Sigmoid colon (tissue), 7 donors: ENCODE measurements at places on chromosomes 6 and 20. TPM values are rescaled to one million over a fixed set of nuclear protein-coding genes. Genes with fewer than 3 reads are reported as not detected.
A peak's percentile ranks its signal among the peaks of the same experiment; 100 is the strongest.

The CCHCR1 gene
- 11.8 TPM for total RNA-seq

The PBOV1 gene
- total RNA-seq = not detected

The CPNE5 gene
- 1.9 TPM for total RNA-seq

The PDYN gene
- total RNA-seq = not detected

The SLC17A2 gene
- total RNA-seq = not detected

The SAMD5 gene
- total RNA-seq = 0.68 TPM

The FANCE gene
- total RNA-seq = 3.6 TPM

The BNIP5 gene
- total RNA-seq = not detected

The MUCL3 gene
- not detected for total RNA-seq

The SLC35F1 gene
- total RNA-seq = 8.9 TPM

The HRH3 gene
- total RNA-seq = not detected

The CTAGE9 gene
- not detected for total RNA-seq

The EDN3 gene
- 0.27 TPM for total RNA-seq

The SLC4A11 gene
- total RNA-seq = 0.36 TPM

The RAB32 gene
- total RNA-seq = 34.3 TPM

- H3K27ac ChIP-seq = no peak overlapping the region
- H3K36me3 ChIP-seq = no peaks in the 10 kb centered on the region
- DNase-seq = no peak
- no peaks in the 10 kb centered on the region for H3K4me1 ChIP-seq
- H3K27me3 ChIP-seq = no peaks in the 10 kb centered on the region
These were observed 59.2 kb upstream of the FNDC1 start for GRCh38 chr6:159110013-159110412.

- H3K4me3 ChIP-seq = no peak overlapping the region
- no peak overlapping the region for H3K27ac ChIP-seq
- no peaks in the 10 kb centered on the region for H3K27me3 ChIP-seq
- no peaks in the 10 kb centered on the region for H3K4me1 ChIP-seq
- H3K36me3 ChIP-seq = no peaks in the 10 kb centered on the region
These were observed 39.8 kb downstream of the BACH2 start for GRCh38 chr6:90256698-90257485.

DNA sequence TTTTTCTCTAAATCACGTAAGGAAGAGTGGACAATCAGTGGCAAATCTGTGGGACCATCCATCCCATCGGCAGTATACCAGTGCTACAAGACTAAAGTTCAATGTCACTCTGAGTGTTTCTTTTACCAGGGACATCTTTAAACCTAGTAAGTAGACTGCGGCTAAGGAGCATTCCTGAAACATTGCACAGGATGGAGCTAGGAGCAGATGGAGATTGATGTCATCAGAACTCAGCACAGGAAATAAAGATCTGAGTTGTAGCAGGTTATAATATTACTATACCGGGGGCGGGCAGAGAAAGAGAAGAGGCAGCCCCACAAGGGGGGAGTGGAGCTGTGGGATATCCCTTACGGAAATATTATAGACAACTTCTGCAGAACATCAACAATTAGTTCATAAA is 162.1 kb downstream of the MTFR2 start:
- no peaks in the 10 kb centered on the region for H3K4me1 ChIP-seq
- H3K4me3 ChIP-seq = no peak overlapping the region
- no peak overlapping the region for H3K27ac ChIP-seq
- DNase-seq = no peak
- no peaks in the 10 kb centered on the region for H3K27me3 ChIP-seq
- no peaks in the 10 kb centered on the region for H3K36me3 ChIP-seq

GRCh38 chr20:60038400-60039008 is 80.3 kb downstream of the CDH26 start:
- no peak overlapping the region for H3K27ac ChIP-seq
- H3K4me1 ChIP-seq = no peaks in the 10 kb centered on the region
- peaks cover 24% of the 10 kb centered on the region for H3K27me3 ChIP-seq
- no peak overlapping the region for H3K4me3 ChIP-seq
- H3K36me3 ChIP-seq = no peaks in the 10 kb centered on the region
- no peak for DNase-seq

- peaks cover 10% of the 10 kb centered on the region for H3K36me3 ChIP-seq
- no peaks in the 10 kb centered on the region for H3K27me3 ChIP-seq
- no peak for DNase-seq
- no peaks in the 10 kb centered on the region for H3K4me1 ChIP-seq
- H3K27ac ChIP-seq = peak overlapping the region; percentile 83
These were observed 38.5 kb downstream of the PLCG1 start for GRCh38 chr20:41175727-41176330.

DNA sequence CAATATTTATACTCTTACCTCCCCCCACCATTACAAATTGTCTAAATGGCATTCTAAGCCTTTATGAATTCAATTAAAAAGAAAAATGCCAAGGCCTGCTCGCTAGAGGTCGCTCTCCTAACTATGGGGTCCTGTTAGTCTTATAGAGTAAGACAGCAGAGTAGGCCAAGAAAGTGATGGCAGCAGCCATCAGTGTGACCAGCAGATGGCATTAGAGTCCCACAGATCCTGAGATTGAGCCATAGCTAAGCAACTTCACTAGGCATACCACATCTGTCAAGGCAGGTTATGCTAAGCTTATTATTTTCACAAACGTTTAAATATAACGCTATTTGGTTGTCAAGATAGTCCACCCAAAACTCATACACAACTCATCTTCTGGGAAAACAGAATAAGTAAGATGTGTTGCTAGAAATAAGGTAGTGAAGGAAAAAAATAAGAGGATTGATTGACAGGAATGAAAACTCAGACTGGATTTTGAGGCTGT is 57.6 kb upstream of the SCAF8 start:
- H3K4me1 ChIP-seq = no peaks in the 10 kb centered on the region
- no peaks in the 10 kb centered on the region for H3K27me3 ChIP-seq
- no peak overlapping the region for H3K4me3 ChIP-seq
- H3K36me3 ChIP-seq = no peaks in the 10 kb centered on the region
- no peak overlapping the region for H3K27ac ChIP-seq

DNA sequence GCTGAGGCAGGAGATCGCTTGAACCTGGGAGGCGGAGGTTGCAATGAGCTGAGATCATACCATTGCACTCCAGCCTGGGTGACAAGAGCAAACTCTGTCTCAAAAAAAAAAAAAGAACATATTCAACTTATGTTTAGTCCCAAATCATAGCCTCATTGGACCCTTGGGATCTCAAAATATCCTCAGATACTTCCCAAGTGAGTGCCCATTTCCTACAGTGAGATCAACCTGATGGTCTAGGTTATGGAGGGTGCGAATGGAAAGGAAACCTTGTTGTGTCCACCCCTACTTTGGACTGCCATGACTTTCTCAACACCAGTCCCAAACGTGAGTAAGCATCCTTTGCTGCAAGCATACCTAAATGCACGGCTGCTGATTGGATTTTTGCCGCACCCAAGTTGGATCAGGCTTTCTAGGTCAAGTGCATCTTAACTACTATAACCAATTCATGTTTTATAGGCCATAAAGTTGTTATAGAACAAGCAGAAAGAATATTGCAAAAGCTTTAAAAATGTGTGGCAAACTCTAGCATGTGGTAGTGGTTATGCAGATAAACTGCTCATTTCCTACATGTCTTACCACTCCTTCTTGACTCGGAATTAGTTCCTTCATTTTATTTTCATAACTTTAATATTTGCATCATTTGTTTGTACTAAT is 131.2 kb downstream of the PLEKHG1 start:
- H3K4me3 ChIP-seq = no peak overlapping the region
- H3K4me1 ChIP-seq = peaks cover 7% of the 10 kb centered on the region
- DNase-seq = no peak
- no peaks in the 10 kb centered on the region for H3K27me3 ChIP-seq
- H3K36me3 ChIP-seq = no peaks in the 10 kb centered on the region

DNA sequence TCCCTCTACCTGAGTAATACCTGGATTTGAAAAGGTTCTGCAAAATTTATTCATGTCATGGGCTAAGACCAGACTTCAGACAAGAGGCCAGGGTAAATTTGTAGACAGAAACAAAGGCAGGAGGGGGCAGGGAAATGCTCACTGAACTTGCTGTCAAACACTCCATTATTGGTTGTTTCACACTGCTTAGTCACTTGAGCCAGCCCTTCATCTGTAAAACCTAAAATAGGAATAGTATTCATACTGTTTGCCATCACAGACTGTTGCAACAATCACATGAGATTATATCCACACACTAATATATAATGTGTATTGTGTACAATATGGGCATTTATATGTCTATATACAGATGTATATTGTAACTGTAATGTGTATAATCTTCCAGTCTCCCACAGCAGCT is 6.5 kb upstream of the TINAG start:
- no peaks in the 10 kb centered on the region for H3K27me3 ChIP-seq
- no peak overlapping the region for H3K27ac ChIP-seq
- no peak overlapping the region for H3K4me3 ChIP-seq
- no peak for DNase-seq
- no peaks in the 10 kb centered on the region for H3K4me1 ChIP-seq

DNA sequence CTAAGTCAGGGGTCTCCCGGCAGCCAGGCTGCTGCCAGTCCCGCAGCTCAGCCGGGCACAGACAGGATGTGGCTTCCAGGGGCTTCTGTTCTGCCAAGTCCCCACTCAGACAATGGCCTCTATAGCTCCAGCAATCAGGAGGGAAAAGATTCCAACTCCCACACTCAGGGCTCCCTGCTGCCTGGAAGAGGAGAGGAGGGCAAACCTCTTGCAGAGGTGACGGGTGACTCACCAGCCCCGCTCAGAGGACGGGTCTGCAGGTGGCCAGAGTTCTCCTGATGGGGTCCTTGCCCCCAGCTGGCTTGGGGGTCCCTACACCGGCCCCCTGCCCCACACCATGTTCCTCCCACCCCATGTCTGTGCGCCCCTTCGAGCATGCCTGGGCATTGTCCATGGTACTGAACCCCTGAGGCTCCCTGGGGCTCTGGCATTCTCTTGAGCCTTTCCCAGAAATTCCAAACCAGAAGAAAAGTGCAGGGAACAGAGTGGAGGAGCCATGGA is 32.6 kb downstream of the NTSR1 start:
- H3K4me3 ChIP-seq = no peak overlapping the region
- peak; percentile 48 for DNase-seq
- H3K4me1 ChIP-seq = no peaks in the 10 kb centered on the region
- no peaks in the 10 kb centered on the region for H3K27me3 ChIP-seq

GRCh38 chr20:12203981-12204380 is 286.3 kb downstream of the BTBD3 start:
- H3K36me3 ChIP-seq = no peaks in the 10 kb centered on the region
- H3K4me1 ChIP-seq = no peaks in the 10 kb centered on the region
- DNase-seq = no peak
- H3K4me3 ChIP-seq = no peak overlapping the region
- H3K27me3 ChIP-seq = no peaks in the 10 kb centered on the region
- H3K27ac ChIP-seq = no peak overlapping the region

DNA sequence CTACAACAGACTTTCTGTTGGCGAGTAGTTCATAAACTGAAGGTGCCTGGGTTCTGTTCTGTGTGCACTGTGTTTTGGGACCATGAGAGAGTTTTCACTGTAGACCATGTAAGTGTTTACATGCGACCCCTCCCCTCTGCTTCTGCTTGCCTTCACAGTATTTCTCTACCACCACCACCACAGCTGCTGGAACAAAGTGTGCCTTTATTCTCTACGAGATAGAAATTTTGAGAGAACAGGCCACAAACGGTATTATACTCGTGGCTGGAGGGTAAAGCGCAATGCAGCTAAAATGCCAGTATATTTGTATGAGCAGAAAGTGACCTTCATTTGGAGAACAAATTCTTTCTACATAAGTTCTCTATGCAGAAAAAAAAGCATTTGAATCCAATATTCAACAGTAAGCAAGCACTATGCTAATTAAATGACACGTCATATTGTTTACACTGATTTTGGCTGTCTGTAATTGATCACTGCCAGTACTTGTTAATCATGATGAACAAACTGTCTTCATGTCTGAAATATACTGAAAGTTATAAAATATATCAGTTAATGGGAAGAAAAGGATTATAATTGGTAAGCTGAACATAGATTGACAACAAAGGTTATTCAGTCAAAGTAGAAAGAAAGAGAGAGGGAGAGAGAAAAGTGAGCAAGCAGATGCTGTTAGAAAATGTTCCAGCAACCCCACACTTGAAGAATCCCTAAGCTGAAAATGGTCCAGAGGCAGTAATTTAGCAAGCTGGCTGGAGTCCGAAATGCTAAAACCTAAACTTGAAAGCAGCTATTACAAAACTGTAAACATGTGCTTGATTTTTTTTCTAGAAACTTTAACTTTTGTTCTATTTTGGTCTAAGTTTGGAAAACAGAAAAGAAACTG is 8.8 kb downstream of the CLDN20 start:
- H3K36me3 ChIP-seq = no peaks in the 10 kb centered on the region
- no peak overlapping the region for H3K4me3 ChIP-seq
- peak overlapping the region; percentile 78 for H3K27ac ChIP-seq
- H3K4me1 ChIP-seq = peaks cover 50% of the 10 kb centered on the region
- no peak for DNase-seq

- no peaks in the 10 kb centered on the region for H3K4me1 ChIP-seq
- H3K4me3 ChIP-seq = no peak overlapping the region
- no peak for DNase-seq
- no peak overlapping the region for H3K27ac ChIP-seq
- H3K27me3 ChIP-seq = no peaks in the 10 kb centered on the region
- H3K36me3 ChIP-seq = no peaks in the 10 kb centered on the region
These were observed 29.7 kb upstream of the MDFI start for GRCh38 chr6:41608443-41609151.

GRCh38 chr6:73200247-73200646 is 25.0 kb downstream of the KHDC1L start:
- no peak for DNase-seq
- no peaks in the 10 kb centered on the region for H3K4me1 ChIP-seq
- H3K36me3 ChIP-seq = no peaks in the 10 kb centered on the region
- no peak overlapping the region for H3K4me3 ChIP-seq
- H3K27me3 ChIP-seq = no peaks in the 10 kb centered on the region
- no peak overlapping the region for H3K27ac ChIP-seq

- no peaks in the 10 kb centered on the region for H3K4me1 ChIP-seq
- H3K36me3 ChIP-seq = no peaks in the 10 kb centered on the region
- no peak for DNase-seq
- no peaks in the 10 kb centered on the region for H3K27me3 ChIP-seq
- H3K27ac ChIP-seq = no peak overlapping the region
These were observed 96.5 kb downstream of the TINAG start for GRCh38 chr6:54404791-54405190.

DNA sequence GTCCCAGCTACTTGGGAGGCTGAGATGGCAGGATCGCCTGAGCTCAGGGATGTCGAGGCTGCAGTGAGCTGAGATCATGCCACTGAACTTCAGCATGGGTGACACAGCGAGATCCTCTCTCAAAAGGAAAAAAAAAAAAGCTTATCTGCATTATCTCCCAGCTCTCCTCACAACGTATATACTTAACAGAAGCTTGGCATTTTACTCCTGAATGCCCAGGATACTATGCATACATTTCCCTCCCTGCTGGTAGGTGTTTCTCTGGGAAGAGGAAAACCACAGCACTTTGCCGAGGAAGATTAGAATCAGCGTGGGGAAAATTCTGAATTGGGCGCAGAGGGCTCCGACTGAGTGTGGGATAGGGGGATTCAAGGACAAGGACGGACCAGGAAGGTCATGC is 800.6 kb downstream of the DHX35 start:
- DNase-seq = no peak
- H3K36me3 ChIP-seq = no peaks in the 10 kb centered on the region
- H3K27ac ChIP-seq = no peak overlapping the region
- H3K4me1 ChIP-seq = peaks cover 3% of the 10 kb centered on the region
- no peaks in the 10 kb centered on the region for H3K27me3 ChIP-seq

- DNase-seq = no peak
- H3K27me3 ChIP-seq = no peaks in the 10 kb centered on the region
- no peak overlapping the region for H3K27ac ChIP-seq
- no peaks in the 10 kb centered on the region for H3K36me3 ChIP-seq
These were observed 112.8 kb upstream of the BMP2 start for GRCh38 chr20:6654513-6655252.
